ENCODE measurements at places on chromosomes 12 and 14. TPM values are rescaled to one million over a fixed set of nuclear protein-coding genes. Genes with fewer than 3 reads are reported as not detected.

DNA sequence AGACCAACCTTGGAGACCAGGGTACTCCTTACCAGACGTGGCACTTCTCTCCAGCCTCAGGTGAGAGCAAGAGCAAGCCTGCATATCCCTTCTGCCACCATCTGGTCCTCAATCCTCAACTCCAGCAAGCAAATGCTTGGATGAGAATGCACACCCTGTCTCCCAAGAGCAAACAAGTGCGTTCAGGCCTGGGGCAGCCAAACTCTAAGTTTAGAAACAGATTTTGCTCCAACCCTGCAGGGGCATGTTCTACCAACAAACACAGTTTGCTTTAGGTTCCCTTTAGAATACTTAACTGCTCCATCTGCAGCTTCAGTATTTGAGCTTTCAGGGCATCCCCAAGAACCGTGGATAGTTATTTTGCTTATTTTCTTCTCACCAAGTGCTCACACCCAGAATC, 55.9 kb upstream of the FICD start:
- DNase-seq, result no peak

GRCh38 chr14:20769421-20769820, 1.2 kb downstream of the EDDM3B start:
- no peak for DNase-seq

GRCh38 chr12:104358353-104359003, 54.9 kb downstream of the EID3 start:
- DNase-seq, result peak; percentile 84

DNA sequence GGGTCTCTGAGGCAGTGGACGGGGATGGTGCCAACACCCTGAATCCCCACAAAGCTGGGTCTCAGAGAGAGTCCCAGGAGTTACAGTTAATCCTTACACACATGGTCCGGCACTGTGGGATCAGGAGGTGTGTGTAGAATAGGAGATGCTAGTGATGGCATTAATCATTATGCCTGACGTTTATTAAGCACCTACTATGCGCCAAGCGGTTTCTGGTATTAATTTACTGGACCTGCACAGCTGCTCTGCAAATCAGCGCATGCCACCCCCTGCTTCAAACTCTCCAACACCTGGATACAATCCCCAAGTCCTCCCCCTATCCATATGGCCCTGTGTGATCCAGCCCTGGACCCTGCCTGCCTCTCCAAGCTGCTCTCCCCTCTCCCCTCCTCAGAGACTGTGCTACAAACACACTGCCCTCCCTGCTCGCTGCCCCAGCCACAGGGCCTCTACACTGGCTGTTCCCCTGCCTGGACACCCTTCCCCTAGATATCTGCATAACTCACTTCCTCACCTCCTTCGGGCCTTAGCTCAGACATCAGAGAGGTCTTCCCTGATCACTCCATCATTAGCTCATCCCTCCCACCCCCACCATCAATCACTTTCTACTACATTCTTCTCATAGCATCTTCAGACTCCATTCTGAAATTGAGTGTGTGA, 86.0 kb downstream of the RFLNA start:
- no peak for DNase-seq

GRCh38 chr12:27355486-27355885, 22.9 kb downstream of the BMAL2 start:
- no peak for DNase-seq

GRCh38 chr12:124627956-124628355, 60.5 kb upstream of the NCOR2 start:
- DNase-seq, result no peak

Gene RASAL1
- 67.5 TPM for total RNA-seq

Gene RNF212B
- total RNA-seq, result not detected

Measured in OCI-LY7 (cell line).